Cortex of kidney (tissue), 1 donor: ENCODE measurements at places on chromosomes 7 and 10.

DNA sequence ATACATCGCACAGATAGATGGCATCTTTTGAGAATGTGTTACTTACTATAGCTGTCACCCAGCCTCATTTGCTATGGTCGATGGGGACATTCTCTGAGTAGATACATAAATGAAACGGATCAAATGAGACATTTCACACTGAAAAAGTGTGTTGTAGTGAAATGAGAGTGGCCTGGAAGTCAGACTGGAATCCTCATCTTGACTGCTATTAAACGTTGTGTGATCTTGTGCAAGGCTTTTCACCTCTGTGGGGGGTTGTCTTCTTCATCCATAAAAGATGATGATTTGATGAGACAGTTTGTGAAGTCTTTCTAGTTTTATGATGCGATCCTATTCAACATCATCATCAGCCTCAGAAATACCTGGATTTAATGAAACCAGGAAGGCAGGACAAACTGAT, 155.4 kb upstream of the MYO3A start:
- DNase-seq, result no peak

DNA sequence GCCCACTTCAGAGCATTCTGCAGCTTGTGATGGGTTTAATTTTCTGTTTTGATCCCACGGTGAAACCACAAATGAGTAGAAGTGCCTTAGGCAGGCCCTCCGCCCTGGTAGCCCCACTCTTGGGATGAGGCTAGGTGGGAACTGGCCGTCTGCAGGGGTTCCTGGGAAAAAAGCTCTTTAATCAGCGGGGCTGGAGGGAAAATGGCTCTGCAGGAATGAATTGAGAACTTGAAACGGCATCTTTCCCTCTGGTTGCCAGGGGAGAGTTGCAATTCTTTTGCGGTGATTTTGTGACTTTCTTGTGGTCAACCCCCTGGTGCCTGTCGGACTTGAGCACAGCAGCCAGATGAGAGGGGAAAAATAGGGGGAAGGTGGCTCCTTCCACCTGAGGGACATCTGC, 32.7 kb downstream of the COL26A1 start:
- DNase-seq, result no peak

DNA sequence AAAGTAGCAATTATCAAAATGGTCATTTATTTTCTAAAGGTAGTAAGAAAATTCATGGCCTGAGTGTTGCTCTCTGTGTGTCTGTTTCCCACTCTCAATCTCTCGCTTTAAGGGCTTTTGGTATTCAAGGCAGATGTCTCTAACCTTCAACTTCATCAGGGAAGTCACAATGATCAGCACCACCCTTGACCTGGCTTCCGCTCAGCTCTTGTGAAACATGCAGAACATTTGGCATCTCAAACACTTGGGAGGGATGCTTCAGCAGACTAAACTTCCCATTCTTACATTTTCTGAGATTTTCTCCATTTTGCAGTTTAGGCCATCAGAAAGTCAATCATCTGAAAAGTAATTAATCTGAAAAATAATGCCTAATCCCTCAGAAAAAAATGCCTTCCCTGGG, 129.8 kb downstream of the AOAH start:
- no peak for DNase-seq

DNA sequence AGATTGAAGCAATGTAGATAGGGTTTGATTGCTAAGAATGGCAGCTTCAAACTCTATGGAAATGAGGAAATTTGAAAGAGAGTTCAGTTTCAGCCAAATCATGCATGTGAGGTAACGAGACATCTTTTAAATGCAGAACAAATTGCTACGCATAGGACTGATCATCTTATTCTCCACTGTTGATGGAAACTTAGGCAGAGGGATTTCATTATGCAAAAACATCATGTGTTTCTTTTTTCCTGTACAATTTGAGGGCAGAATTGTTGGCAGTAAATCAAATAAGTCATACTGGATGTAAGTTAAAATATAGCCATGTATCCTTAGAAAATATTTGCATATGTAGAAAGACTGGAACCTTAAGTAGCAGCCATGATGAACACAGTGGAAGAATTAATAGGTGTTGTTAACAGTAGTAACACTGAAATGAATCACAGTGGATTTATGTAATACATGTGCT, 327.4 kb downstream of the CDK14 start:
- DNase-seq, result no peak
